Tibial nerve (tissue), 4 donors: ENCODE measurements at places on chromosomes 2 and 18. TPM values are rescaled to one million over a fixed set of nuclear protein-coding genes. Genes with fewer than 3 reads are reported as not detected.
A peak's percentile ranks its signal among the peaks of the same experiment; 100 is the strongest.

The SERPINB12 gene
- not detected for total RNA-seq

GRCh38 chr2:38148501-38148900, 72.5 kb upstream of the CYP1B1 start:
- DNase-seq: peak; percentile 78

DNA sequence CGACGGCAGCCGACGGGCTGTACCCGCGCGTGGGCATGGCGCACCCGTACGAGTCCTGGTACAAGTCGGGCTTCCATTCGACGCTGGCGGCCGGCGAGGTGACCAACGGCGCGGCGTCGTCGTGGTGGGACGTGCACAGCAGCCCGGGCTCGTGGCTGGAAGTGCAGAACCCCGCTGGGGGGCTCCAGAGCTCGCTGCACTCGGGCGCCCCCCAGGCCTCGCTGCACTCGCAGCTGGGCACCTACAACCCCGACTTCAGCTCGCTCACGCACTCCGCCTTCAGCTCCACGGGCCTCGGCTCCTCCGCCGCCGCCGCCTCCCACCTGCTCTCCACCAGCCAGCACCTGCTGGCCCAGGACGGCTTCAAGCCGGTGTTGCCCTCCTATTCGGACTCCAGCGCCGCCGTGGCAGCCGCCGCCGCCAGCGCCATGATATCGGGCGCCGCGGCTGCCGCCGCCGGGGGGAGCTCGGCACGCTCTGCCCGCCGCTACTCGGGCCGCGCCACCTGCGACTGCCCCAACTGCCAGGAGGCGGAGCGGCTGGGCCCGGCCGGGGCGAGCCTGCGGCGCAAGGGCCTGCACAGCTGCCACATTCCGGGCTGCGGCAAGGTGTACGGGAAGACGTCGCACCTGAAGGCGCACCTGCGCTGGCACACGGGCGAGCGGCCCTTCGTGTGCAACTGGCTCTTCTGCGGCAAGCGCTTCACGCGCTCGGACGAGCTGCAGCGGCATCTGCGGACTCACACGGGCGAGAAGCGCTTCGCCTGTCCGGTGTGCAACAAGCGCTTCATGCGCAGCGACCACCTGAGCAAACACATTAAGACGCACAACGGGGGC, 2.0 kb downstream of the SP9 start:
- DNase-seq: no peak

- no peak for DNase-seq
These were observed 31.7 kb downstream of the SPP2 start for GRCh38 chr2:234081970-234082822.

- no peak for DNase-seq
These were observed 77.4 kb downstream of the TWIST2 start for GRCh38 chr2:238925281-238925680.

DNA sequence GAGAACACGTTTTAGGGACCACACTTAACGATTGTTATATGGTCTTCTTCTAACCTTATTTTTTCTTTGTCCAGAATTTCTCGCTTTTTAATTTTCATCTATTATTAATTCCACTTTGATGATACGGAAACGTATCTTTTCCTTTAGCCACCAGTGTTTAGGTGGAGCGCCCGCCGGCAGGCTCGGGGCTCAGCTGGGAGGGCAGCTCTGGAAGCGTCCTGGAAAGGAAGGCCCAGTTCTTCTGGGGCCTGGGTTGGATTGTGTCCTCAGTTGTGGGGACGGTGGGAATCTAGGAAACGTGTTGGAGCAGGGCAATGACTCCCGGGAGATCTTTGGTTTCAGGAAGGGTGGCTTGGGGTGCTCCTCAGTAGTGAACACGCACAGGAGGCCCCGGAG, 19.4 kb upstream of the SOX11 start:
- DNase-seq: no peak

GRCh38 chr2:165305391-165306096, 66.3 kb downstream of the SCN2A start:
- DNase-seq: no peak

DNA sequence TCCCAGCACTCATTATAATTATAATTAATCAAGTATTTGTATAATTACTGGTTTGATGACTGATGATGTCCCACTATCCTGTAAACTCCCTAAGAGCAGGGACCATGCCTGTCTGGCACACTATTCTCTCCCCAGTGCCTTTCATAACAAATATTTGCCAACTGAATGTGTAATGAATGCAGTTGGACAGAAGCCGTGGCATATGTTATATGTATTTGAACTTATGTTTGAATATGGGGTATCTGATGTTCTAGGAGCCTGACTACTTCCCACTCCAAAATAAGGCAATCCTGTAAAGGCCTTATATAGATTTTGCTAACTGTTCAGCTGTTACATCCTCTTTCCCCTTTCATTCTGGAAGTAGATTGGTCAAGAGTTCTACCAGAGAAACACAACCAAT, 19.7 kb downstream of the OSBPL6 start:
- DNase-seq: no peak

The CHCHD5 gene
- 10.7 TPM for total RNA-seq

GRCh38 chr18:61496374-61496773, 163.1 kb downstream of the CDH20 start:
- no peak for DNase-seq

- DNase-seq: no peak
These were observed 100.1 kb upstream of the ASAP2 start for GRCh38 chr2:9106338-9107167.
